ENCODE measurements at places on chromosomes 16 and 17. TPM values are rescaled to one million over a fixed set of nuclear protein-coding genes. Genes with fewer than 3 reads are reported as not detected.

Gene MEIOC
- not detected for total RNA-seq

Gene KCNG4
- not detected for total RNA-seq

Gene CD300H
- 0.73 TPM for total RNA-seq

Gene OR3A3
- total RNA-seq, result not detected

Gene TCAP
- 1.0 TPM for total RNA-seq

Gene PRAC2
- not detected for total RNA-seq

Gene SSTR5
- not detected for total RNA-seq

Gene UBE2I
- total RNA-seq, result 108 TPM

Gene CDRT15
- not detected for total RNA-seq

Gene TEKT5
- not detected for total RNA-seq
